GM13977 (cell line): ENCODE measurements at places on chromosomes 5 and 9.
A peak's percentile ranks its signal among the peaks of the same experiment; 100 is the strongest.

DNA sequence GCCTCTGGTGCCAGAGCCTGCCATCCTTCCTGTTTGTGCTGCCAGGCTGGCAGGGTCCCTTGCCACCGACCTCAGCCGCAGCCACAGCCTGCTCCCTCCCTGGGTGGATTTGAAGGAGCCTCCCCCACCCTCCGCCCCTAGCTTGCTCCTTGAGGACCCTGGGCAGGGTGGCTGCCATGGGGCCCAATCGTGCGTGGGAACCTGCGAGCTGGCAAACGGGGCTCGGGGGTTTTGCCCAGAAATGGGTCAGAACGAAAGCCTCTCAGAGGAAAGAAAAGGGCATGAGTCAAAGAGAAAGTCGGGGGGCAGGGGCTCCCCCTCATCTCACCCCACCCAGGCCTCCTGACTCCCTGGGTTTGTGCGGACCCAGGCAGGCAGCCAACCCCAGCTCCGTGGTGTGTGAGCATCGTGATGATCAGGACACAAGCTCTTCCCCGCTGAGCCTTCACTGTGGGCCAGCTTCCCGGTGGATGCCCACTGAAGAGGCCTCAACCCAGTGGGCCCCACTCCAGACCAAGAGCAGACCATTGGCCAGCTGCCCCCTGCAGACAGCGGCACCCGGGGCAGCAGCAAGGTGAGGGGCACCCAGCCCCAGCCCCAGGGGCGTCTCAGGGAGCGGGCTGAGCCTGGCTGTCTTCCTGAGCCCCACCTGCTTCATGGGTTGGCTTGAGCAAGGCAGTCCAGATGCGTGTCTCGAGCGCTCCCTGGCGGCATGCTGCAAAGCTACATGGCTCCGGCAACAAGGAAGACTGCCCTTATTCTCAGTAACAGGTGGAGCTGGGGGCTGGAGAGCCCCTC lies 3.0 kb upstream of the FUT7 start:
- DNase-seq, result peak; percentile 95

GRCh38 chr5:94761786-94762185 lies 143.3 kb downstream of the SLF1 start:
- no peak for DNase-seq

GRCh38 chr5:72557167-72558045 lies 50.2 kb upstream of the ZNF366 start:
- DNase-seq, result no peak

- no peak for DNase-seq
These were observed 81.5 kb upstream of the ARAP3 start for GRCh38 chr5:141763541-141763940.

- no peak for DNase-seq
These were observed 173.4 kb downstream of the ZNF462 start for GRCh38 chr9:107036367-107036766.

- DNase-seq, result no peak
These were observed 111.4 kb downstream of the FANCC start for GRCh38 chr9:95206143-95206542.

DNA sequence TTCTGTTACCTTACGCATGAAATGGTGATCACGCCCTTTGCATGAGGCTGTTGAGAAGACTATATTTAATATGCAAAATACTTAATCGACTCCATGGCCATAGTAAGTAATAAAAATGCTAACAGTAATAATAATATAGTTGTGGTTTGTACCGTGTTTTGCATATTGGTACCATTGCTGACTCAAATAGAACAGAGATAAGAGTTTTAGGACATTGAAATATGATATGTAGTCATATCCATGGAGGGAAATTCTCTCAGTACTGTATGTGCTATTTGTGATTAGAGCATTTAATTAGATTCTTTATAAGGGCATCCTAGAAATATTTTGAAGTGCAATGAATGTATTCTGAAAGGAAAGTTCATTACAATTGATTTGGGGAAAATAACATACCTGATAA lies 41.9 kb downstream of the CFAP90 start:
- DNase-seq, result no peak

- no peak for DNase-seq
These were observed 636 bp upstream of the PWWP2A start for GRCh38 chr5:160119905-160120266.

DNA sequence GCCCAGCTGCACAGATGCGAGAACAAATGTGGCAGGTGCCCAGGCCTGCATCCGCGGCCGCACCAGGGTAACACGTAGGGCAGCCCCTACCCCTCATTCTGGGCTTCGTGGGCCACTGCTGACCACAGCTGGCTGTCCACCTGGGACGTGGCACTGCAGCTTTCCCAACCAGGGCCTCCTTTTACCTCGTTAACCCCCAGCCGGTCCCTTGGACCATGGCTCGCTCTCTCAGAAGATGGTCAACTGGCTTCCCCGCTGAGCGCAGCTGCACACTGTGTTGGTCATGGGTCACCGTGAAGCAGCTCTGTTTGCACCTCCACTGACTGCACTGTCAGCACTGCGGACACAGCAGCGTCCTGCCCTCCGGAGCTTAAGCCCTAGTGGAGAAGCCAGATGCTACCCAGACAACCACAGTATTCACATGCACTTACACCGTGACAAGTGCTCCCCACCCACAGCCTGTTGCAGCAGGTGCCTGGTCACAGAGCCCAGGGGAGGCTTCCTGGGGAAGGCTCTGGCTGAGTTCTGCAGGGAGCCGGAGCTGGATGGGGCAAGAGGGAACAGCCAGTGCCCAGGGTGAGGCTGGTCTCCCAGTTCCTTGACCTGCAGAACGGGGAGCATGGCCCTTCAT lies 10.5 kb upstream of the PLEKHG4B start:
- no peak for DNase-seq

GRCh38 chr9:108775901-108776306 lies 79.9 kb downstream of the ACTL7B start:
- no peak for DNase-seq

DNA sequence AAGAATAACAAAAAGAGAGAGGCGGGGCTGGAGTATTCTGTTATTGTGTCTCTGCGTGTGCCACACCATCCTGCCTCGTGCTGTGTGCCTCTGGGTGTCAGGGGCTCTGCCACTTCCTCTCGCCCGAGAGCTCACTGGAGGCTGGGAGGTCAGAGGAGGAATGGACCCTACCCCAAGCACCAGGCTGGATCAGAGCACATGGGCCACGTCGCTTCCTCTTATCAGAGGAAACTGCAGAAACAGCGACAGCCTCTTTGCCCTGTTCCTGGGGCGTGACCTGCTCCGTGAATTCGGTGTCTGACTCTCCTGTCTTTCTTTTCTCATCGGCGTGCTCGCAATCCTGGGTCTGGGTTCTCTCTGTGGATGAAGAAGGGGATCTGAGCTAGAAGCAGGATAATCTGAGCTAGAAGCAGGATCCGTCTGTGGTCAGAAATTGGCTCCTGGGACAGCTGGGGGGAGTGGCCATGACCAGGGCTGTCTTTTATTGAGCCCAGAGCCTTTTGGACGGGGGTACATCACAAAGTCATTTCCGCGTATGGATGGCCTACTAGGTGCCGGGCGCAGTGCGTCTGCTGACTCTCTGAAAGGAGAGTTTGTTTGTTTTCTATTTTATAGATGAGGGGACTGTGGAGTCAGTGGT lies 150.3 kb upstream of the COL5A1 start:
- no peak for DNase-seq

DNA sequence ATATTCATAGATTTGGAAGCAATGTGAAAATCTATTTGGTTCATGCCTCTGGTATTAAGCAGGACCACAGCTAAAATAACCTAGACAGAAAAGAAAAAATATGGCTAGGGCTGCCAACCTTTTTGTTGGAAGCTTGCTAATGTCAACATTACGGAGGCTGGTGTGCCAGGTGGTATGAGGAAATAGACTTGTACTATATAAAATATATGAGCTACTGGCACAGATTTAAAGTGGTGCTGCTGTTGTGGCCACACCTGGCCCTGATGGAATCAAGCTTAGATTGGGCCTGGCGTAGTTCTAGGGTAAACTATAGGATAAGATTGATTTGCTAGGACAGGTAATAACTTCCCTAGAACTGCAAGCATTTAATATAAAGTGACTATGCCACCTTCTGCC lies 10.6 kb upstream of the PARP8 start:
- DNase-seq, result no peak

DNA sequence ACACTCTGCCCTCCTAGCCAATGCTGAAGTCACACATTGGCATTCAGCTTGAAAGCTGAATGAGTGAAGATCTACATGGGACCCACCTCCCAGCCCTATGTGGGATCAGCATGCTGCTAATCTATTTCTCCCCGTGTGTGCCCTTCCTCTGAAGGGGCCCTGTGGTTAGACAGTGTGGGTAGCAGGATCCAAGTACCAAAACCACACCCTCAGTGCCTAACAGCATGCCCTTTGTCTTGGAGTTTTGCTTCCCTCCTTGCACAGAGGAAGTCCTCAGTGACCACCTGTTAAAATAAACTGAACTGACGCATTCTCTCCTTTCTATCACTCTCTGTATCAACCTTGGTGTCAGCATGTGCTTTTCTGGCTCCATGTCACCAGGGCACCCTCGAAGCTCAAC lies 25.0 kb downstream of the SH3TC2 start:
- no peak for DNase-seq

DNA sequence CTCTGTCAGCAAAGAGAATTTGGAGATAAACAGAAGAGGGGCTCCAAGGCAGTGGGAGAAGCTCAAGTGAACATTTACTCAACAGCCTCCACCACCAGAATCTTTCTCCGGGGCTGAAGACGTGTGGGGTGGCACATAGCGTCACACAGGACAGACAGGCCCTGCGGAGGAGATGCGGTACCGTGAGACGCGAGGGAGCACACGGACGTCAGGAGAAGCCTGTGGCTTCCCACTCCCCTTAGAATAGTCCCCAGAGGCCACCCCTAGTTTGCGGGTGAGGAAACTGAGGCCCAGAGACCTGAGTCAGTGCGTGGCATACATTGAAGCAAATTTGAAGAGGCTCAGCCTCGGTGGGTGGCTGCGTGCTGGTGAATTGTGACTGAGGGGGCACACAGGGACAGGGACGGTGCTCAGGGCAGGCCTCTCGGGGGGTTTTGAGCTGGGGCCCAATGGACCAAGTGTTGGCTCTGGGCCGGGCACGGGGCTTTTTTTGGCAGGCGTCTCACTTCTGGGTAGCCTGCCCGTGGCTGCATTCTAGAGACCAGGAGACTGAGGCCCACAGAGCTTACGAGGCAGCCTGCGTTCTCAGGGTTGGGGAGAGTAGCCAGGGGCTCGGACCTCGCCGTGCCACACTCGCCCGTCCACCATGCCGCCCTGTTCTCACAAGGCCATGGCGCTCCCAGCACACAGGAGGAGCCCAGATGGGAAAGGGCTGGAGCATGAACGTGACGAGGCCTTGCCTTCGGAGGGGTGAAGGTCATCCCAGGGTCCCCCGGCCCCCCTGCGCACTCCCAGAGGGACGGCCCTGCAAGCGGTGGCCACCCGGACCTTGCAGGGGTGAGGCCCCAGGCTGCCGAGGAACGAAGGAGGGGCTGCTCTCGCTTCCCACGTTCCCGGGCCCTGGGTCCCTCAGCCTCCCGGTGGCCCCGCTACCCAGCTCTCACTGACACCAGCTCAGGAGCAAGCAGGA lies 220.6 kb downstream of the C9orf50 start:
- DNase-seq, result no peak

- no peak for DNase-seq
These were observed 6.0 kb downstream of the TMEM171 start for GRCh38 chr5:73126381-73126780.

DNA sequence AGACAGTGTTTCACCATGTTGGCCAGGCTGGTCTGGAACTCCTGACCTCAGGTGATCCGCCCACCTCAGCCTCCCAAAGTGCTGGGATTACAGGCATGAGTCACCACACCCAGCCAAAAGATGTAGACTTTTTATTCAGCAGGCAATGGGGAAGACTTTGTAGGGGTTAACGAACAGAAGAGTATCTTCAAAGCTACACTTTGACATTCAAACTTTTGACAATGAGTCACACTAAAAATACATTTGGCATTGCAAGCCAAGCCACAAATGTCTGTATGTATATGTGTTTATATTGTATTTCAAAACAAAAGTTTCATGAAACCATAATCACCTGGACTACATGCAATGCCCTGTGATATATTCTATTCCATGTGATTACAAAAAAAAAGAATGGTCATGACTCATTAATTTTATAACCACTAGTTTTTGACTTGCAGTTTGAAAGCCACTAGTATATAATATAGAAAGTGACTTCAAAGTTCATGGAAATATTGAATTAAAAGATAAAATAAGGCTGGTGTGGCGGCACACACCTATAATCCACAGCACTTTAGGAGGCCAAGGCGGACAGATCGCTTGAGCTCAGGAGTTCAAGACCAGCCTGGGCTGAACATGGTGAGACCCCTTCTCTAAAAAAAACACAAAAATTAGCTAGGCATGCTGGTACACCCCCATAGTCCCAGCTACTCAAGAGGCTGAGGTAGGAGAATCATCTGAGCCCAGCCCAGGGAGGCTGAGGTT lies 8.3 kb downstream of the DIMT1 start:
- no peak for DNase-seq

GRCh38 chr5:116861666-116862065 lies 287.0 kb upstream of the SEMA6A start:
- DNase-seq, result no peak

DNA sequence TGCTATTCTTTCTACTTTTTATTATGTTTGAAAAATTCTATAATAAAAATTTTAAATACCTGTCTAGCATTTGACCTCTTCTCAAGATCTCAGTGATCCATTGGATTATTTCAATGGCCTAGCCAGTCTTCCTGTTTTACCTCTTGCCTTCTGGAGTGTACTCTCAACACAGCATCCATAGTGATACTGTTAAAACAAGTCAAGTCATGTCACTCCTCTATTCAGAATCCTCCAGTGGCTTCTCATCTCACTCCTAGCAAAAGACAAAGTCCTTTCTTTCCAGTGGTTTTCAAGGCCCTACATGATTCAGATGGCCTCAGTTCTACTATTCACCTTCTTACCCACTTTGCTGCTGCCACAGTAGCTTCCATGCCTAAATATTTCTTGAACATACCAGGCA lies 1.8 kb downstream of the MARVELD2 start:
- DNase-seq, result no peak

DNA sequence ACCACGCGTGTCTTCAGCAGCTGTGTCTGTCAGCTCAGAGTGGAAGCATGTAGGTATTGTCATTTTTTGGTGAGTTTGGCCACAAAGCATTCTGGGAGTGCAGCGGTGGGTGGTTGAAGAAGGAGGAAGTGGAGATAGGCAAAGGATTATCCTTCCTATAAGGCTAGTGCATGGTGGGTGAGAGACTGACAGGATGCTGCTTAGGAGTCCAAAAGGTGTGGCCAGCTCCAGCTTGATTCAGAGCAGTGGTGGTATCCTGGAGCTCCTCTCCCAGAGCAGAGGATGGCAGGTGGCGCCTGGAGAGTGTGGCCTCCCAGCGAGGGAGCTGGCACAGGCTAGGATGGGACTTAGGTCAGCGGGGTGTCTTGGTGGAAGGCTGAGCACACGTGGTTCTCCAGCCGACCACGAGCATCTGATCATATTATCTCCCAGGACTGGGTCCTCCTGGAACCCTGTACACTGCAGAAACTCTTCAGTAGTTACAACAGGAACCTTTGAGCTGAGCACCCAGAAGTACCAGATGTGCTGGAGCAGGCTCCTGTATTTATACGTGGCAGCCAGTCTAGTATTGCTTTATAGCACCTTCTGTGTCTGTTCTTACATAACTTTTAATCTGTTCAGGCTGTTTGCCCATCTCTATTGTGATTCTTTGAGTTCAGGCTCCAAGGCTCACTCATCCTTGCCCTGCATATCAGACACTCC lies 29.6 kb downstream of the MAML1 start:
- DNase-seq, result peak; percentile 45
